ENCODE measurements at places on chromosomes 1 and 21.
A peak's percentile ranks its signal among the peaks of the same experiment; 100 is the strongest.

- no peak for DNase-seq
Observed at GRCh38 chr1:42043182-42043581, 110.0 kb upstream of the GUCA2B start.

DNA sequence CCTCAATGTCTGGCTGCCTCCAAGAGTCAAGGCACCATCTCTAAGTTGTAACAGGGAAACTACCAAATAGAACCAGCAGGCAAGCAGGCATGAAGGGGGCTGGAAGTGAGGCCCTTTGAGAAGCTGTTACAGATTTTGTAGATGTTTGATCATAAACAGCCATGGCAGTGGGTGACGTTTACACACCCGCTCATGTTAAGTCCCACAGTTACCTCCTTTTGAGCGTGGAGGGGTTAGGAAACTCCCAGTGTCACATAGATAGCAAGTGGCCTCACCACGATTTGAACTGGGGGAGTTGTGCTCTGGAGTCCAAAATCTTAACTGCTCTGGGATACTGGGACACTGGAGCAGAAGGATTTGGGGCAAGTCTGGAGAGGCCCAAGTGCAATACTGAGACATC is 192.4 kb downstream of the HIVEP3 start:
- no peak for DNase-seq

GRCh38 chr1:170620164-170620563 is 43.8 kb upstream of the PRRX1 start:
- DNase-seq, result no peak

GRCh38 chr1:80047791-80048190 is 1041.3 kb upstream of the ADGRL4 start:
- no peak for DNase-seq

DNA sequence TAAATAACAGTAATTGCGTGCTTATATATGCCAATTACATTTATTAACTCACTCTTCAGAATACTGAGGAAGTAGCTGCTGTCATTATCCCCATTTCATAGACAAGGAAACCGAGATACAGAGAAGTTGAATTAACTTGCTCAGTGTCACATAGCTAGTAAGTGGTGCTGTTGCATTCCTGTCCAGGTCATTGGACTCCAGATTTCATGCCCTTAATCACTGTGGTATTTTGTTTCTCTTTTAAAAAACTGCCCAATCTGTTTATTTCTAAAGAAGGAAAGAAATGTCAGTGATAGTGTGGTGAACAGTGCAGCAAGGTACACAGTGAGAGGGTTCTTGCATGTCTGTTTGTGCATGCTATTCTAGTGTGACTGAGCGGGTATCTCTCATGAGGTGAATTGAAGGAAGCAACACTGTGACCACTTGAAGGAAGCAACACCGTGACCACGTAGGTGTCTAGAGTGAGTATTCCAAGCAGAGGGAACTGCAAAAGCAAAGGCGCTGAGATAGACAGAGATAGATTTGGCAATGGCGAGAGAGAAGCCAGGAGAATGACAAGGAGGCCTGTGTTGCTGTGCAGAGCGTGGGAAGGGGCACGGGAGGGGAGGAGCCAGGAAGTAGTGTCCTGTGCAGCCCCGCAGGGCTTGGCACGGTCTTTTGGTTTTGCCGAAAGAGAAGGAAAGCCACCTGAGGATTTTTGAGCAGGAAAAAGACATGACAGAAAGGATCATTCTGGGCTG is 95.9 kb downstream of the CAMTA1 start:
- no peak for DNase-seq

- DNase-seq, result no peak
Observed at GRCh38 chr1:92502247-92502646, 15.5 kb upstream of the GFI1 start.

DNA sequence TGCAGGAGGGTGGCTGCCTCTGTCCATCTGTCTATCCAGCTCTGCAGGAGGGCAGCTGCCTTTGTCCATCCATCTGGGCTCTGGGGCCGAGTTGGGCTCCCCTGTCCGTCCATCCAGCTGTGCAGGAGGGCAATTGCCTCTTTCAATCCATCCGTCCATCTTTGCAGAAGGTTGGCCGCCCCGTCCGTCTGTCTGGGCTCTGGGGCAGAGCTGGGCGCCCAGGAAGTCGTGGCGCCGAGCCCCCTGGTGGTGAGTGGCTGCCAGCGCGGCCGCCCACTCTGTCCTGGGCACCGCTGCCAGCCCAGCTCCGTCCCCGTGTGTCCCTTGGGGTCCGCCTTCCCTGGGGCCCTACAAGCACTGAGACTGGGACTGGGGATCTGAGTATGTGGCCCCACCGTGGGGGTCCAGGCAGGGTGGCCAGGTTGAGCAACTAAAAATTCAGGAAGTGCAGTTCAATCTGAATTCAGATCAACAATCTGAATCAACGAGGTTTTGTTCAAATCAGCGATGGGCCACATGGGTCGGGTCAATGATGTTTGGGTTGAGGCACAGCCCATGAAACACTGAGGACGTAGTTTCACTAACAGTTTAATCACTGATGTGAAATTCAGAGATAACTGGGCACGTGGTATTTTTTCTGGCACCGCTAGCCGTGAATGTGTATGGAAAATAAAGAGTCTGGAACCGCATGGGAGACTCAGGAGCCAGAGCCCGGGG is 99.1 kb upstream of the ACTRT2 start:
- DNase-seq, result peak; percentile 42

DNA sequence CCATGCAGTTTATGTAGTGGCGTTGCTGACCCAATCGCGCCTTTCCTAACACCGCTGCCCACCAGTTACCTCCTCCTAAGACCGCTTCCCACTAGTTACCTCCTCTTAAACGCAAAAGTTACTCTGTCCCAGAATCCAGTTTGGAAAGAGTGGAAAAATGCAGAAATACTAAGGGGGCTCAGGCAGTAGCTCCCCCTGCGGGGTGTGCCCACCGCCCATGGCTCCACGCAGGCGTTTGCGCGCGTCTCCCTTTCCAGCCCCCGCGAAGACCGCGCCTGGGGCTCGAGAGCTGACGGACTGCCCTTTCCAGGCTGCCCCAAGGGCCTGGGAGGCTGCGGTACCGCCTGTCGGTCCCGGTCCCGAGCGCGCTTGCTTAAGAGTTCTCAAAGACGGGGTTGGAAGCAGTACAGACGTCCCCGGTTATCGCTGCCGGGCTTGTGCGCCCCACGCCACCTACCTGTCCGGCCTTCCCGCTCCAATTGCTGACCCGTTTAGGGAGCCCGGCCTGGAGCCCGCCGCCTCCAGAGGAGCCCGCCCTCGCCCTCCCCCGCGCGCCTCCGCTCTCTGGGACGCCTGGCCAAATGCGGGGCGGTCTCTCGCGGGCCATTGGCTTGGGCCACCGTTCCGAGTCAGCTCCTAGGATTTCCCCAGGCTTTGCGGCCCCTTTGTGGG is 414.1 kb upstream of the ESRRG start:
- DNase-seq, result no peak

- DNase-seq, result no peak
Observed at GRCh38 chr1:21704145-21704544, 35.0 kb upstream of the RAP1GAP start.

DNA sequence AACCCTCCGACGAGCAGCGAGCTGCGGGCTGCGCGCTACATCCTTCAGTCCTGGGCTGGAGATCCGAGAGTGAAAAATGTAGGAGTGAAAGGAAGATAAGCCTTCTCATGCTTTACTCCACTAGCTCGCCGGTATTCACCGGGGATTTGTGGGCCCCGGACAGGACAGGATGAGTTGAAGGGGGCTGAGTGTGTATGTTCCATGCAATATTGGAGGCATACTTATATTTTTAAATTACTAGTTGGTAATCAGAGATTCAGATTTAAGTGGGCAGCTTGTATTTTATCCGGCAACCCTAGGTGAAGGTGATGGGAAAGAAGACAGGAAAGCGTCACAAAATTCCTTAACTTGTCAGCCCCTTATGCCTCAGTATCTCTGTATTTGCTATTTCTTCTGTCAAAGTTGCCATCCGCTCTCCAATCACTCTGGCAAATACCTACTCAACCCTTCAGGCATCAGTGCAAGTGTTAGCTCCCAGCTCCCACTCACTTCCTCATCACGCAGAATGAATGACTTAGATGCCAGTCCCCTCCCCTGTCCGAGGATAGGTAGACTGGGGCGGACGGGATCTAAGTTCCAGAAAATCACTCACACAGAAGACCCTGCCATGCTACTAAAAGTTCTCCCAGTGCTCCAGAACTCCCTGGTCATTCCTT is 503 bp upstream of the PIGM start:
- peak; percentile 19 for DNase-seq

DNA sequence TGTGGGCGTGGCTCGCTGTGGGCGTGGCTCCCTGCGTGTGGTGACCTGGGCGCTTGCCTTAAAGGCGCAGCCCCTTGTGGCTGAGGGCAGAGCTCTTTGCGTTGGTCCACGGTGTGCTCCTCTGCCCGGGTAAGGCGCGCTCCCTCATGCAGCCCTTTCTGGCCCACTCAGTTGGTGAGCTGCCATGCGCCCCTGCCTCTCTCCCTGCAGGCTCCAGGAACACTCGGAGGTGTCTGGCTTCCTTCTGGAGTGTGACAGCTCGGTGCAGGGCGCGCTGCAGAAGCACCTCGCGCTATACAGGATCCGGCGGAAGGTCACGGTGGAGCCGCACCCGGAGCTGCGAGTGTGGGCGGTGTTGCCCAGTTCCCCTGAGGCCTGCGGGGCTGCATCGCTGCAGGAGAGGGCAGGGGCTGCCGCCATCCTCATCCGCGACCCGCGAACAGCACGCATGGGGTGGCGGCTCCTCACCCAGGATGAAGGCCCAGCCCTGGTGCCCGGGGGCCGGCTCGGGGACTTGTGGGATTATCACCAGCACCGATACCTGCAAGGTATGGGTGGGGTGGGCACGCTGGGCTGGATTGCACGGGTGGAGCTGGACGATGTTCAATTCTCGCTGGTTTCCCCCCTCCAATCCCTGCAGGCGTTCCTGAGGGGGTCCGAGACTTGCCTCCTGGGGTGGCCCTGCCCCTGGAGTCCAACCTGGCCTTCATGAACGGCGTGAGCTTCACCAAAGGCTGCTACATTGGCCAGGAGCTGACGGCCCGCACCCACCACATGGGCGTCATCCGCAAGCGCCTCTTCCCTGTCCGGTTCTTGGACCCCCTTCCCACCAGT is 9.1 kb downstream of the IBA57 start:
- no peak for DNase-seq

GRCh38 chr21:26437326-26438009 is 135.6 kb downstream of the CYYR1 start:
- DNase-seq, result no peak

GRCh38 chr1:74681001-74681400 is 7.4 kb upstream of the ERICH3 start:
- DNase-seq, result no peak

DNA sequence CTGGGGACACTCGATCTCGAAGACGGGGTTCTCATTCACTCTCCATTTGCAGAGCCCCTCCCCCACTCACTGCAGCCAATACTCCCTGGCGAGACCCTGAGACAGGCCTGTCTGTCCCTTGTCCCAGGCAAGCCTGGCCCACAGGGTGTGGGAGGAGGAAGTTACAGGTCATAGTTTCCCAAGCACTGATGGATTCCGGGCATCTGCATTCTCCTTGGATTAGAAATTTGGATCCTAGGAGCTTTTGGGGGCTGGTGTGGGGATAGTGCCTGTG is 11.3 kb downstream of the WNT3A start:
- peak; percentile 4 for DNase-seq

DNA sequence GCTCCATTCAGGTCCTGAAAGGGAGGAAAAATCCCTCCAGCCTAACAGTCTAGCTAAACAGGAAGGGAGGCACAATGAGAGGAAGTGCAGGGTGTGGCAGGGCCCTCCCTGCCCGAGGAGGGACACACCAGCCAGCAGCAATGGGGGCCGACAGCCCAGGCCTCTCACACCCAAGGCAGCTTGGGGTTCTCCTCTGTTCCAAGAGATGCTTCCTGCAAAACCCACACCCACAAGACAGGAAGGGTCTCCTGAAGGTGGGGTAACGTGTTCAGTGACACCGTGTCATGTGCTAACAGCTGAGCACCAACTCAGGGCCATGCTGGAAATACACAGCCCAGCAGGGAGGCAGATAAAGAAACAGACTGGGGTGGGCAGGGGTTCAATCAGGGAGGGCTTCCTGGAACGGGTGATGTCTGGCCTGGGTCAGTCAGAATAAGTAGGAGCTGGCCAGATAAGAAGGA is 10.2 kb downstream of the ECE1 start:
- DNase-seq, result no peak

- DNase-seq, result peak; percentile 86
Observed at GRCh38 chr1:226634166-226634588, 85.6 kb downstream of the STUM start.

DNA sequence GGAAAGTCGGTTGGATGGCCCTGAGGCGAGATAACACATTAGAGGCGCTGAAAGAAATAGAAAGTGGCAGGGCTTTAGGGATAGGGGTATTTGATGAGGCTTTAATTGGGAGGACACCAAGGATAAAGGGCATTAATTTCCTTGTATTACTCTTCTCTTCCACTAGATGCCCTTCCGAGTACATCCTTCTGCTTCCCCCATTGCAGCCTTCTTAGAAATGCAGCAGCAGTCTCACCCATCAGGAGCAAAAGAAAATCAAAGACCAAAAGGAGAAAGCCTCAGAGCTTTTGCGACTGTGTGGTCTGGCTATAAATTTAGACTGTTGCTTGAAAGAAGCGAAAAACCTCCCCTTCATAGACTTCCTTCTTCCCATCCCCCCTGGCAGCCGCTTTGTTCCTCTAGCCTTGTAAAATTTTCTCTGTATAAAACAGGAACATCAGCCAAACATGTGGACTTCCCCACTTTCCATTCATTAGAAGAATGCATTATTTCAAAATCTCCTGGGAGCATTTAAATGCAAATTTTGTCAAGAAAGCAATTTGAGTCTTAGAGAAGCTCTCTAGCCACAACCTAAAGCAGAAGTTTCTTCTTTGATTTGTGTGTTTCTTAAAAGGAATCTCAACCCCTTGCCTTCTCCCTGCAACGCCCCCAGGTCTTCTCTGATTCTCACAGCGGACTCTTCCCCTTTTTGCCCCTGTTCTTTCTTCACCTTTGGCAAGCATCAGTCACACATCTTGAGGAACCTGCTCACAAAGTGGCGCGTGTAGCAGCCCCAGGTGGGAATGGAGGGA is 76.6 kb downstream of the NDUFS5 start:
- no peak for DNase-seq

DNA sequence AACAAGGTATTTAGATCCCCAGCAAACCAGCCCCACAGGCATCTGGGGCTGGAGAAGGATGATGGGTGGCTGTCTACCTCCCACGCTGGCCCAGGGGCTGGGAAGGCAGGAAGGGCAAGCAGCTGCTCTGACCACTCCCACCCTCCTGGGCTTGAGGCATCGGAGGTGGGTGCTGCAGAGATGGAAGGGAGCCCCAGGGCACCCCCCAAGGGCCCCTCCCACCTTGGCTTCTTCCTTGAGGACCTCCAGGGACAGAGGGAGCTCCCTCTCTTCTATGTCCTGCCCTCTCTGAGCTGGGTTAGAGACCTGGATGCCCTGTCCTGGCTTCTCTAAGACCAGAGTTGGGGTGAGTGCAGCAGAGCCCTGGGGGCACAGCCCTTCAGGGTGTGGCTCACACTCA is 3.1 kb downstream of the CD52 start:
- DNase-seq, result no peak
